ENCODE measurements at places on chromosomes 11 and 22.

GRCh38 chr11:35334385-35335090, 84.8 kb downstream of the SLC1A2 start:
- no peak for DNase-seq

DNA sequence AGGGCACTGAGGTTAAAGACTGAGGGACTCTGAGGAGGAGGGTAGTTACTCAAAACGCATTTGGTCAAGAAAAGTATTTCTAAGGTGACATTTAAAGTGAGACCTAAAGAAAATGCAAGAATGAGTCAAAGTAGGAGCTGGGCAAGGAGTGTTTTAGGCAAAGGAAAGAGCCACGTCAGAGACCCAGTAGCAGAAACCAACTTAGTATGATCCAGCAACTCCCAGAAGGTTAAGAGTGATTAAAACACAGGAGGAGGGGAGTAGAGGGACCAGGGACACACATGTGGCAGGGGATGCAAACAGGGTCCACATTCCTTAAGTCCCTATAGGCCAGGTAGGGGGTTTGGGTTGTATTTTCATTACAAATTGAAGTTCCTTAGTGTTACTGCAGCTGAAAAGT, 24.3 kb upstream of the CCDC34 start:
- DNase-seq, result no peak

DNA sequence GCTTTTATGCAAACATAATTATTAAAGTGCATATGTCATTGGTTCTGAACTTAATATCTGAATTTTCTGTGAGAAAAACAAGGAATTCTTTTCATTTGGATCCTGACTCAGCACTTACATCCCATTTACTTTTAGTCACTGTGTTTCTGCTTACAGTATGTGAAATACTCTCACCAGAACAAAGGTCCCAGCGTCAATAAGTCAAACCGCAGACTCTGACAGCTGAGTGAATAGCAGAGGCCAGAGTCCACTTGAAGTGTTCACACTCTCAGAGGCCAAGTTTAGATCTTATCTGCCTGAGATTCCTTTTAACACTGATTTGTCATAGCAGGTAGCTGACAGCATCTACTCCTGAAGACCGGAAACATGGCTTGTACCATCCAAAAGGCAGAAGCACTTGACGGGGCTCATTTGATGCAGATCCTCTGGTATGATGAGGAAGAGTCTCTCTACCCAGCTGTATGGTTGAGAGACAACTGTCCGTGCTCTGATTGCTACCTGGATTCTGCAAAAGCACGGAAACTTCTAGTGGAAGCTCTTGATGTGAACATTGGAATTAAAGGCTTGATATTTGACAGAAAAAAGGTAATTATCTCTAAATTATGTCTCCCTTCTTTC, 14.6 kb downstream of the BBOX1 start:
- DNase-seq, result no peak

DNA sequence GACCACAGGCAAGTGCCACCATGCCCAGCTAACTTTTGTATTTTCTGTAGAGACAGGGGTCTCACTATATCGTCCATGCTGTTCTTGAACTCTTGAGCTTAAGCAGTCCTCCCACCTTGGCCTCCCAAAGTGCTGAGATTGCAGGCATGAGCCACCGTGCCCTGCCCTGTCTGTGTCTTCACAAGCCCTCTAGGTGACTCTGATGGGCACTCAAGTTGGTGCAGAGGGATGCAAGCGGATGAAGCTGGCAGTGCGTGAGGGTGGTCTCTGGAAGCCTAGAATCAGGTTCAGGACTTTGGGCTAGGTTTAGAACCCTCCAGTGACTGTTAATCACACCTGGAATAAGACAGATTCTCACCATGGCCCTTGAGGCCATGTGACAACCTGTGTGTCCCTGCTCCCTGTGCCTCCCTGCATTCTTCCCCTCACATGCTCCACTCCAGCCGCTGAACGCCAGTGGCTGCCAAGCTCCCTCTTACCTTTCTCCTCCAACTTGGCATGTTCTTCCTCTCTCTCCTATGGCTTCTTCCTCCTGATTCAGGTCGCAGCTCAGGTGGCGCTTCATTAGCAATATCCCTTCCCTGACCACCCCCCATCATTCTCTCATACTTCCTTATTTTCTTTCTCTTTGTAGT, 242.3 kb upstream of the TBCEL start:
- no peak for DNase-seq

DNA sequence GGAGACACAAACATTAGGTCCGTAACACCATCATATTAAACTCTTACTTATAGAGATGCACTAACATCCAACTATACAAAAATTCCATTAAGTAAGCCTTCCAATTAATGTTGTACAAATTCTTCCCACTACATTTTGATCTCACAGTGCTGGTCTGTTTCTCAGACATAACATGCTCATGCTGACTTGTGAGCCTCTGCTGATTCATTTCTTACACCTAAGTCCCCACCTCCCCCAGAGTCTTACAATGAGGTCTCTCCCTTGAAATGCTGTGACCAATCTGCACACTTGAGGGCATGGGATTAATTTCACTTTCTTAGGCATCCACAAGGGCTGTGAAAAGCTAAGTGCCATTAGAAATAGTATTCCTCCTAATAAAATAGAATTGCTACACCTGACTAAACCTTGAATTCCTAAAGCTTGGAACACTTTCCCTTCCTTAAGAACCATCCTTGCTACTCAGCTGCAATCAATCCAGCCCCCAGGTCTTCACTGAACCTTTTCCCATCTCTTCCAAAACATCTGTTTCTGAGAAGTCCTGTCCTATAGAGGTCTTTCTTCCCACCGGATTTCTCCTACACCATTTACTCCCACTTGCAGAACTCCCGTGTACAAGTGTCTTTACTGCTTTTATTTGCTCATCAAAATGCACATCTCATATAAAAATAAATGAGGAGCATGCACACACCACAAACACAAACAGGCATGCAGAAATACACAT, 2.0 kb downstream of the HBG1 start:
- no peak for DNase-seq

DNA sequence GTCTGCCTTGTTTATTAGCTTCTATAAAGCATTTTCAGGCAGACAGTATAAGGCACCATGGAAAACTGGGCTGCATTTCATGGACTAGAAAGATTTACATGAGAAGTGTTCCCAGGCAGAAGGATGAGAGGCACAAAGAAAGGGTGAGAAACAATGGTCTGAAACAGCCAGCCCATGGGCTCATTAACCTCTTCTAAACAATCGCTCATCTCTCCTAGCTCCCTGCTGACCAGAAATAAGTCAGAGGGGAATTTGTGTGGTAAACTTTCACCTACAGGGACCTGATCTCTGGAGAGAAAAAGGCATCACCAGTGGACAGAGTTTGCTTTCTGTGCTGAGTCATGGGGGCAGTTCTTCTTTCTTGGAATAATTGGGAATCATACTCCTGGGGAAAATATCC, 51.8 kb upstream of the KIRREL3 start:
- DNase-seq, result peak; percentile 47

DNA sequence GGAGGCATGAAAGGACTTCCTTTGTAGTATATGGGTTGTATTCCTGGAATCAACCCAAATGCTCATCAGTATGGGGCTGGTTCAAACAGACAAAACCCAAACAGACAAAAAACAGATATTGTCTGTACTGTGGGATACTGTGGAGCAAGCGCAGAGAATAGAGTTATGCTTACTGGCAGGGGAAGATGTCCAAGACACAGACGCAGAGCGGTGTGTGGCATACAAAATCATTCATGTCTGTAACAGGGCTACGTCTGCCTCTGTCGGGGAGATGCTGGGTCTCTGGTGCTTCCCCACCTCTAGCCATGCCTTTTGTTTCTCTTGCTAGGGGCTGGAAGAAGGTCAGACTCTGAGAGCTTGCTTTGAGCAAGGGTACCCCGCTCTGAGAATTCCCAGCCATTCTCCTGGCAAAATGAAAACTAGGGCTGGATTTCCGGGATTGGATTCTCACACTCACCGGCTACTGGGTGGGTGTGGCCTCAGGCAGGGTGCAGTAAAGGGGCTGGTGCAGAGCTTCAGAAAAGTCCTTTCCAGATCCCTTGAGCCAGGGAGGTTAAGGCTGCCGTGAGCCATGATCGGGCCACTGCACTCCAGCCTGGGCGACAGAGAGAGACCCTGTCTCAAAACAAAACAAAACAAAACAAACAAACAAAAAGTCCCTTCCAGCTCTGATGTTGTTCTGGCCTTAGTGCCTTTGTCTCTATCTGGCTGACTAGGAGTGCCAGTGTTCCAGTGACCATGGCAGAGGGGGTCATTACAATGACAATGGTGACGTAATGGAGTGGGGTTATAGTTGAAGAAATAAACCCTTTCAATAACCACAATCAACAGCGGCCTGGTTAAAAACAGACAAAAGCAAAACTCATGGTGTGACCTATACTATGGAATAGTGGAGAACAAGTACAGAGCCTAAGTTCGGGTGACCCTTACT, 2.9 kb upstream of the ABCC8 start:
- peak; percentile 91 for DNase-seq

- no peak for DNase-seq
These were observed 10.1 kb upstream of the NEAT1 start for GRCh38 chr11:65412271-65413076.

- DNase-seq, result peak; percentile 9
These were observed 6.6 kb downstream of the CBX6 start for GRCh38 chr22:38865201-38866023.

DNA sequence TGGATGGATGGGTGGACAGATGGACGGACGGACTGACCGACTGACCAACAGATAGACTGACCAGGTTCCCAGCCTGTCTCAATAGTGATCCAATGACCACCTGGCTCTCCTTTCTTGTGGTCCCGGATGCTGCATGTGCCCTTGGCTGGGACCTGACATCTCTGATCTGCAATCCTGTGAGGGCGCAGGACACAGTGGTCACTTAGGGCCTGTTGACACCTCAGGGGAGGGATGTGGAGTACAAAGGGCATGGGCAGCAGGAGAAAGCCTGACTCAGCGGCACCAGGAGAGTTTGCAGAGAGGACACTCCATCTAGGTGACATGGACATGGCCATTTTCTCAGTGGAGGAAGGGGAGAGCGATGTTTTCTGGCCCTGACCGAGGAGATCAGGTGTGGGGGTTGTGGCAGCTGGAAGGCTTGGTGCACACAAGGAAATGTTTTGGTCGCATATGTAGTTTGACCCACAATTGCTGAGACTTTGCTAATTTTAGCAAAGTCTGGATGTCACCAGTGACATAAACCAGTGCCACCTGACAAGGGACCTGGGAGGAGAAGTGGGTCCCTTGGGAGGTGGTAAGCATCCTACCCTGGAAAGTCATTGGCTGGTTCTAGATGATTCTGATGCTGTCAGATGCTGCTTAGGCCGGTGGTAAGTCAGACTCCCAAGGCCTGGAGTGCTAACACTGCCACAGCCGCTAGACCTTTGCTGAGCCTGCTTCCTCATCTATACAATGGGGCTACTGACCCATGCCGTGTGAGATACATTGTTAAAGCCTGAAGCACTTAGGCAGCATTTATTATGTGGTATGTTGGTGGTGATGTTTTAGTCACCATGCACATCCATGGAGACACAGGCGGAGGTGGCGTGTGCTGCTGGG, 50.7 kb downstream of the CD82 start:
- DNase-seq, result no peak

DNA sequence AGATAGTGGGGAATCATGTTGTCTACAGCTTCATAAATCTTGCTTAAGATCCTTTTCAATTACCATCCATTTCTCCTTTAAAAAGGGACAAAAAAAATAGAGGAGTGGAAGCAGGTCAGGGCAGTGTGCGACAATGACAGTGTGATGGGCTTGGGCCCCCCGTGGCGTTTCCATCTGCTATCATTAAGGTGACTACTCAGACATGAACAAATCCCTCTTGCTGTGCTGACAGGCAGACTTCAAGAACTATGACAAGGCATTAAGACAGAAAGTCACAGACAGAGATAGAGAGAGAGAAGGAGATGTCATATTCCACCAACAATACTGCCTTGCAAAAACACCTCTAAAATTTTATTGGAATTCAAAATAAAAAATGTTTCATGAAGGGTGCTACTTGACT, 263.2 kb downstream of the DCDC1 start:
- peak; percentile 88 for DNase-seq

DNA sequence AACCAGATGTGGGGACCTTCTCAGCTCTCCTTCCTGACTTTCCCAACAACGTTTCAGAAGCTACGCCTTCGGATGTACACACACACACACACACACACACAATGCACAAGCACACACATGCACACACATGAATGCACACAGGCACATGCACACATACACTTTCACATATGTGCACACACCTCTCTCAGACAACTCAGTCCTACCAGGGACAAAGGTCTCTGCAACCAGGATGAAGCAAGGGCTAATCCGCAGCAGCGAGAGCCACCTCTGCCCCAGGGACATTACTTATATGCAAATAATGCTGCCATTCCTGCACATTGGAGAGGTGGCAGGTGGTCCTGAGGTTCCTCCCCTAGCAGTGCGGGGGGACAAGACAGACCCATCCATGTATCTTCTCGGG, 27.4 kb upstream of the LINC01488 start:
- DNase-seq, result no peak

DNA sequence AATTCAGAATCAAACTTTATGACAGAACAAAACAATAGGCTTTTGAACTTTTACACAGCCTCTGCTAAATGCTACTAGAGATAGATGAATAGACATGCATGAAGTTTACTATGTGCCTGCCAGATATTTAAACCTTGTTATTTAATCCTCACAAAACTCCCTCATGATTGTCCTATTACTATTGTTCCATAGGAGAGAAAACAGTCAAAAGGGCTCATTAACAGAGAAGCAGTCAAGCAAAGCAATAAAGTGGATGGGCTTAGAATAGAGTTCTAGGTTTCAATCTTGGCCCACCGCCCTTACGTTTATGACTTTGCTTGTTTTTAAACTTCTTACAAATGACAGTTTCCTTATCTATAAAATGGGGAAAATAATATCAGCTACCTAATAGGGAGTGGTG, 12.9 kb downstream of the CWC15 start:
- no peak for DNase-seq

DNA sequence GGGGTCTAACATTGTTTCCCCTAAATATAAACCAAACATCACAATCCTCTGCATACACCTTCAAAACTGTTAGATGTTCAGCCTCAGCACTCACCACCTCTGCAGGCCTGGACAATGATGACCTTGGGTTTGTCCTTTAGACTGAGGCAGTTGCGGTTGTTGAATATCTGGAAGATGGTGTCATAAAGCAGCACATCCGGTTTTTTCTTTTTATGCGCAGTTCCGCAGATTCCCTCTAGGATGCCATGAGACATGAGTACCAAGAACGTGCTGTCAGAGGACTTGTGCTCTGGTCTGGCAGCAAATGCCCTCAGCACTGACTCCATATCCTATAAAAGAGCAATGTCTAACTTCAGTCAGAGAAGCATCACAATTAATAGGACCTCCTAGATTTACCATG, 22.8 kb downstream of the CASP5 start:
- DNase-seq, result no peak

- no peak for DNase-seq
These were observed 16.1 kb downstream of the C2CD3 start for GRCh38 chr11:74154620-74155281.
